Activated naive CD4-positive, alpha-beta T cell treated with anti-CD3 and anti-CD28 coated beads for 36 hours (primary cell): ENCODE measurements at places on chromosomes 1 and 21.
A peak's percentile ranks its signal among the peaks of the same experiment; 100 is the strongest.

GRCh38 chr1:180482425-180483275 lies 19.7 kb downstream of the ACBD6 start:
- DNase-seq: no peak
- H3K36me3 ChIP-seq: peaks cover 18% of the 10 kb centered on the region
- no peaks in the 10 kb centered on the region for H3K27me3 ChIP-seq
- H3K4me3 ChIP-seq: no peak overlapping the region
- H3K27ac ChIP-seq: no peak overlapping the region

- no peaks in the 10 kb centered on the region for H3K4me1 ChIP-seq
- DNase-seq: no peak
- no peak overlapping the region for H3K27ac ChIP-seq
- H3K36me3 ChIP-seq: no peaks in the 10 kb centered on the region
- peaks cover 3% of the 10 kb centered on the region for H3K27me3 ChIP-seq
- H3K4me3 ChIP-seq: no peak overlapping the region
Observed at GRCh38 chr1:56206391-56206790, 373.0 kb downstream of the PLPP3 start.

DNA sequence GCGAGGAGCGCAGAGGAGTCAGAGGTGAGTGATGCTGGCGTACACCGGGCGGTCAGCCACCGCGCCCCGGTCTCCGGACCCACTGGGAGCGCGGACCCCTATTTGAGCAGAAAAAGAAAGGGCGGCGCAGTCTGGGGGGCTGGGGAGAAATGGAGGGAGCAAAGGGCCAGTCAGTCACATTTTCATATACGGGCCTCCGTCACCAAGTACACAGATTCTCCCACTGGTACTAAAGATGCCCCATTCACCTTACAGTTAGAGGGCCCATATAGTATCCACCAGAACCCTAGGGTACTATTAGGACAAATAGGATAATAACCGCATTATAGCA lies 573 bp downstream of the C2CD4D start:
- H3K36me3 ChIP-seq: peaks cover 2% of the 10 kb centered on the region
- peaks cover 37% of the 10 kb centered on the region for H3K4me1 ChIP-seq
- H3K4me3 ChIP-seq: peak overlapping the region; percentile 88
- peak overlapping the region; percentile 83 for H3K27ac ChIP-seq
- DNase-seq: no peak

DNA sequence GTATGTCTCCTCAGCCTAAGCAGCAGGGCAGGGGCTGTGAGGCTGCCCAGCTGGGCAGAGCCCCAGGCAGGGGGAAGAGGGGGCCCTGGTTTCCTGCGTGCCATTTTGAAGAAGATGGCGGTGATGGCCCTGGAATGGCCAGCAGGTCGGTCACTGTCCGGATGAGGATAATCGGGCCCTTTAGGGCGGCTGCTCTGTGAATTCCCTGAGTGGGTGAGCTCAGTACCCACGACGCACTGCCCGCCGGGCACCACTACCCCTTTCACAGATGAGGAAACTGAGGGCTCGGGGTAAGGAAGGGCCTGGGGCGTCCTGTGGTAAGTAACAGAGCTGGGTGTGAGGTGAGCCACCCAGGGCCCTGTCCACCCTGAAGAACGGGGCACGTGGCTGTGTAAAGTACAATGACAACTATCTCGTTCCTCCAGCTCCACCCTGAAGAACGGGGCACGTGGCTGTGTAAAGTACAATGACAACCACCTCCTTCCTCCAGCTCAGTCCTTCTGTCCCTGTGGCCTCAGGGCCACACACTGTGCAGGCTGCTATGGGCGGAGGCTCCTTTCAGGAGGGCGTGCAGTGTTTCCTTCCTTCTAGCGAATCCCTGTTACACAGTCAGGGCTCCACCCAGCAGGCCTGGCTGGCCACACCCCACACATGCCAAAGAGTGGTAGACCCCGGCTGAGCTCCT lies 23.2 kb downstream of the ITGB2 start:
- peaks cover 9% of the 10 kb centered on the region for H3K4me1 ChIP-seq
- H3K27ac ChIP-seq: no peak overlapping the region
- no peak for DNase-seq
- no peak overlapping the region for H3K4me3 ChIP-seq

DNA sequence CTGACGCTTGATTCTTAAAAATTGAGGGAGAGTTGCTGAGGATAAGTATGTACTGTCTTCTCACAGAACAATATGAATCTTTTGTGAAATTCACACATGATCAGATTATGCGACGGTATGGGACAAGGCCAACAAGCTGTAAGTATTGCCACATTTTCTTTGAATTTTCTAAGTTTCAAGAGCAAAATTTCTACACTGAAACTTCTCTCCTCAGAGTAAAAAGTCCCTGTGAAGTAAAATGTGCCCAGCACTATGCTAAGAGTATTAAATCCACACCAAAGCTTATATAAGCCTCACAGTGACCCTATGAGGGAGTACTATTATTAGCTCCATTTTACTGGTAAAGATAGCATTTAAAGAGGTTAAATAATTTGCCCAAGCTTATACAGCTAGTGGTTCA lies 12.2 kb downstream of the AKIRIN1 start:
- H3K36me3 ChIP-seq: peaks cover 49% of the 10 kb centered on the region
- no peak for DNase-seq
- no peaks in the 10 kb centered on the region for H3K27me3 ChIP-seq
- no peak overlapping the region for H3K4me3 ChIP-seq

DNA sequence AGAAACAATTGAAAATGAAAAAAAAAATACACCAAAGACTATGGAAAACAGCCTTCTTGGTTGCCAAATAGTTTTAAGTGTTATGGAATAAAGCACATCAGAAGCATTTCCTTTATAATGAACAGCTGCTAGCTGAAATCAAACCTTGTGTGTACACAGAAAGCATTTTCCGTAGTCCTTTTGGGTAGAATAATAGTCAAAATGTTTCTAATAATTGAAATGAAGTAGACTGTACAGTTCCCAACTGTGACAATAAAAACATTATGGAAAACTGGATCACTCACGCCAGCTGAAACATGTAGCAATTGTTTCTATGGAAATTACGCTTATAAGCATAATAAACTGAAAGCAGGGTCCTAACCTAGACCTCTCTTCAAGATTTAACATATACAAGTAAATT lies 856.3 kb upstream of the B3GALT2 start:
- no peak overlapping the region for H3K4me3 ChIP-seq
- peaks cover 29% of the 10 kb centered on the region for H3K4me1 ChIP-seq
- no peaks in the 10 kb centered on the region for H3K27me3 ChIP-seq
- H3K27ac ChIP-seq: no peak overlapping the region

- no peak within 1 kb of the TSS for H3K27ac ChIP-seq
- DNase-seq: no peak
- peak within 1 kb of the TSS; percentile 70 for H3K4me3 ChIP-seq
- H3K27me3 ChIP-seq: peaks cover 21% of the 10 kb centered on the region
- no peaks in the 10 kb centered on the region for H3K36me3 ChIP-seq
- H3K4me1 ChIP-seq: peaks cover 10% of the 10 kb centered on the region
Observed at GRCh38 chr1:233327651-233328141, at the start of gene MAP3K21. Gene MAP3K21, plus strand, starts transcription at chr1:233327724. Its CDS starts 305 bp downstream, at chr1:233328029.

DNA sequence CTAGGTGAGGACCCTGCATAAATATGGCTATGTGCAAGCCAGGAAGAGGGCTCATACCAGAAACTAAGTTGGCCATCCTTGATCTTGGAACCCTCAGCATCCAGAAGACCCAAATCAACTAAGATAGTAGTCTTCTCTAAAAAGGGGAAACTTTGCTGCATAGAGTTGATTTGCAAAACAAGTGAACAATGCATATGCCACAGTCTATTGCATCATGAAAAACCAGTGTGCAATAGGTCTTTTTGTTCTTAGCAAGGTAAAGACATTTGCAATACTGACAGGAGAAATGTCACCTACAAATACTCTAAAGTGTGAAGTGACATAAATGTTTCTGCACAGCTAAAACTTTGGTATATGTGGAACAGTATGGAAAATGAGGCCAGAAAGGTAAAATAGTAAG lies 2.0 kb upstream of the IFI16 start:
- H3K36me3 ChIP-seq: peaks cover 37% of the 10 kb centered on the region
- peak overlapping the region; percentile 10 for H3K4me3 ChIP-seq
- peaks cover 39% of the 10 kb centered on the region for H3K4me1 ChIP-seq
- peak overlapping the region; percentile 88 for H3K27ac ChIP-seq
- no peaks in the 10 kb centered on the region for H3K27me3 ChIP-seq

GRCh38 chr1:190320952-190321351 lies 156.7 kb downstream of the BRINP3 start:
- no peaks in the 10 kb centered on the region for H3K36me3 ChIP-seq
- no peak overlapping the region for H3K4me3 ChIP-seq
- no peaks in the 10 kb centered on the region for H3K27me3 ChIP-seq
- no peaks in the 10 kb centered on the region for H3K4me1 ChIP-seq

DNA sequence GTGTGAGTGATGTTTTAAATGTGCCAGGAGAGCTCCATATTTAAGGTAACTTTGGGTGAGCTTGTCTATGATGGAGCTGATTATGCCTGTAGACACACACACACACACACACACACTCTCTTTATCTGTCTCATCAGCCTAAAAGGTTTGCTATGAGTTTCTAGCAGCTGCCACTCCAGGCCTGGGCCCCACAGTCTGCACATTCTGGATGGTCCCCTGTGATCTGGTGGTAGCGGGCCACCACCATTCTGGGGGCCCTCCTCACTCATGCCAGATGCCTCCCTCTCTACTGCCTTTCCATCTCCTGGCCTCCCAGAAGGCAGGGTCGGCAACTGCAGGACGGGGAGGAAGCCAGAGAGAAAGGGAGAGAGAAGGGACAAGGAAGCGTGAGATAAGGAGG lies 129.2 kb upstream of the TNR start:
- no peak overlapping the region for H3K27ac ChIP-seq
- no peaks in the 10 kb centered on the region for H3K4me1 ChIP-seq
- DNase-seq: no peak
- no peak overlapping the region for H3K4me3 ChIP-seq

GRCh38 chr1:228304766-228305395 lies 97.0 kb downstream of the OBSCN start:
- no peaks in the 10 kb centered on the region for H3K27me3 ChIP-seq
- DNase-seq: no peak
- no peak overlapping the region for H3K27ac ChIP-seq
- no peaks in the 10 kb centered on the region for H3K4me1 ChIP-seq
- no peak overlapping the region for H3K4me3 ChIP-seq

DNA sequence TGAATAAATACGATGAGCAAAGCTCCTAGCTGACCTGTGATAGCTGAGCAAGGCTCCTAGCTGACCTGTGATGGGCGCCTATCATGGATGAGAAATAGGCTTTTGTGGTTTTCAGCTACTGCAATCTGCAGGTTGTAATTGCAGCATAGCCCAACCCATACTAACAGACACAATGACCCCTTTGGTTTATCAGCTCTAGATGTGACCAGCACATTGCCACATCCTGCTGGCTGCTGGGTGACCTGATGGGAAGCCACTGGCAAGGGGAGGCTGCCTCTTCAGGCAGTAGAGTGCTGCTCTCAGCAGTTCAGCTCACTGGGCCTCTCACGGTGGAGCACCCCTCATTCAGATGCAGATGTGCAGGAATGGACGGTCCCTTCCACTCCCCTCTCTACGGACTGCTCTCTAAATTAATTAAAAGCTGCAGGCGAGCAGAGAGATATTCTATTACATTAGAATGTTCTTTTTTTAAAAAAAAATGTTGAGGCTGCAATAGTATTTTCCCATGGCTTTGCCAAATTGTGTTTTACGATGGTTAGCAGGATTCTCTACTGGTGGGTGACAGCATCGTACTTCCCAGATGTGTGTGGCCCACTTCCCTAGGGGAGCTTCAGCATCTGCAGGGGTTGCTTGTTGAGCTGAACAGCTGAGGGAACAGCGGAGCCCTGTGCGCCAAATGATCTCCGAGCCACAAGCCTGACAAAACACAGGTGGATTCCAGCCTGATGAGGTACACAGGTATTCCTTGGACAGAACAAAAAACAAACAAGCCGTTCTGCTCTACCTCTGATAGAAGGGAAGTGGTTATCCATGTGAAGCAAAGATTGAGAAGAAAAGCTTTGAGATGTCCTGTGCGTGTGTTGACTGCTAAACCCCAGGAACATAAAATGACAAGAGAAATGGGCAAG lies 65.0 kb downstream of the SYT6 start:
- H3K27ac ChIP-seq: no peak overlapping the region
- no peaks in the 10 kb centered on the region for H3K36me3 ChIP-seq
- peaks cover 3% of the 10 kb centered on the region for H3K4me1 ChIP-seq
- H3K4me3 ChIP-seq: no peak overlapping the region

GRCh38 chr1:1216770-1217620 lies 3.0 kb upstream of the TNFRSF4 start:
- peaks cover 40% of the 10 kb centered on the region for H3K4me1 ChIP-seq
- H3K36me3 ChIP-seq: peaks cover 33% of the 10 kb centered on the region
- peak overlapping the region; percentile 59 for H3K4me3 ChIP-seq
- peak overlapping the region; percentile 92 for H3K27ac ChIP-seq
- no peak for DNase-seq
- no peaks in the 10 kb centered on the region for H3K27me3 ChIP-seq

- DNase-seq: no peak
- peaks cover 38% of the 10 kb centered on the region for H3K27me3 ChIP-seq
- peaks cover 8% of the 10 kb centered on the region for H3K4me1 ChIP-seq
- H3K36me3 ChIP-seq: no peaks in the 10 kb centered on the region
- H3K27ac ChIP-seq: no peak within 1 kb of the TSS
Observed at GRCh38 chr1:146021622-146022402, at the start of gene HJV. Gene HJV, minus strand, starts transcription at chr1:146021735. Its CDS starts 1,504 bp downstream, at chr1:146020231.

DNA sequence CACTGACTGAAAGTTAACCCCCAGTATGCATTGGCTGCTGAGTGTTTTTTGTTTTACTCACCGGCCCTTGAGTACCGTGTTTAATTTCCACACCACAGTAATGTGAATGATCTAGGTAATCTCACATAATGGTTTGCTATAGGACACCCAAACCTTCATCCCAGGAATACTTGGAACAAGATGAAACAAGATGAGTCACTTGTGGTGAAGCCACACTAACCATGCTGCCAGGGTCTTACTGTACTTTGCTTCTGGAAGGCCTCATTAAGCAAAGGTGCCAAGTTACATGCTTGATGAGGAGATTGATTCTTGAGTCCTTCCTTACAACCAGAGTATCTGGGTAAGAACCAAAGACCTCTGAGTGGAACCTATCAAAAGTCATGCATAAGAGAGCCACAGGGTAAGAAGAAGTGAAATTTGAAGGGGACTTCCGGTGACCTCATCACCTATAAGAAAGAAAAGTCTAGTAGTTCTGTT lies 163.3 kb downstream of the NRIP1 start:
- no peaks in the 10 kb centered on the region for H3K27me3 ChIP-seq
- H3K4me3 ChIP-seq: no peak overlapping the region
- H3K4me1 ChIP-seq: peaks cover 16% of the 10 kb centered on the region
- H3K36me3 ChIP-seq: no peaks in the 10 kb centered on the region

DNA sequence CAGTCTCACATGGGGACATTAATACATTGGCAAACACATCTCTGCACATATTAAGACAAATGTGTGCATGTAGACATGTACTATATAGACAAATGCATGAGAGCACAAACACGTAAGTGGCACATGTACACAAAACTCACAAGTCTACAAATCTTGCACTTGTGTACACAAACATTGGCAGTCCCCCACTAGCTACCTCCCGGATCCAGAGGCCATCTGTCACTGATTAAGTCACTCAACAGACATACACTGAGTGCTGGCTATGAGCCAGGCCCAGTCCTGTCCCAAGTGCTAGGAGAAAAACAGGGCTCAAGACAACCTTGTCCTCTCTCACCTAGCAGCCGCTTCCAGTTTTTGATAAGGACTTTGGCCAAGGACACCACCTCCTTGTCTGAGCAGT lies 7.0 kb downstream of the TCEA3 start:
- no peak for DNase-seq
- peaks cover 8% of the 10 kb centered on the region for H3K4me1 ChIP-seq
- no peaks in the 10 kb centered on the region for H3K27me3 ChIP-seq
- no peaks in the 10 kb centered on the region for H3K36me3 ChIP-seq
- no peak overlapping the region for H3K4me3 ChIP-seq

- no peaks in the 10 kb centered on the region for H3K36me3 ChIP-seq
- no peaks in the 10 kb centered on the region for H3K4me1 ChIP-seq
- H3K4me3 ChIP-seq: no peak overlapping the region
- no peaks in the 10 kb centered on the region for H3K27me3 ChIP-seq
- H3K27ac ChIP-seq: no peak overlapping the region
Observed at GRCh38 chr1:53659436-53659835, 79.5 kb downstream of the GLIS1 start.
